ENCODE measurements at places on chromosomes 7 and 10.

- no peak for DNase-seq
Observed at GRCh38 chr7:22569586-22570321, 69.8 kb upstream of the STEAP1B start.

DNA sequence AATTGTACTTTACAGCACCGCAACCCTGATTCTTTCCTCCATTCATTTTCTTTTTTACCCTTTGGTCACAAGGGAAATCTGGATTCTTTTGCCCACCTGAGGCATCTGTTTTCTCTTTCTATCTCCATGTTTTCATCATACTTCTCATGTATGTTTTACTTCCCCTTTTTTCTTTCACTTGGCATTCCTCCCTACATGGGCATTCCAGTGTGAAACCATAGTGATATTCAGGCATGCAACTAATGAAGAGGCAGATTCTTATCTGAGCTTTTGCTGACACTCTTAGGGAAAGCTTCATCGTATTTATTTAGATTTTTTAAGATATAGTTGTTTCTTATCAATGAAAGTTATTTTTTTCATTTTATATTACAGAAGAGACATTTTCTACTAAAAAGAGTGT is 405.2 kb upstream of the TEX47 start:
- DNase-seq, result no peak

DNA sequence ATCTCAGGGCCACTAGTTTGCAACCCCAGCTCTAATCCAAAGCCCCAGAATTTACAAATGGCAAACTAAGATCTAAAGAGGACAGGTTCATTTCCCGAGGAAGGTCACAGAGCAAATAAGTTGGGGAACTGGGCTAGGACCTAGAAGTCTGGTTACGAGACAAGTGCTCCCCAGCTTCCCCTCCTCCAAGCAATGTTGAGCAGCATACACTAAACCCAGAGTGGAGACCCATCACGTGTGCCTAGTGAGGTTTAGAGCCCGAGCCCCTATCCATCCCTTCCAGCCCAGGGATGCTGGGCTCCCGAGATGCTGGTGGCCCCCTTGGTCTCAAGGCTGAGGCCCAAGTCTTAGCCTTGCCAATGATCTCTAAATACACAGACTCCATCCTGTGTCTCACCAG is 209.5 kb upstream of the ZMIZ1 start:
- DNase-seq, result no peak

GRCh38 chr10:52221923-52222322 is 92.2 kb upstream of the DKK1 start:
- DNase-seq, result no peak

DNA sequence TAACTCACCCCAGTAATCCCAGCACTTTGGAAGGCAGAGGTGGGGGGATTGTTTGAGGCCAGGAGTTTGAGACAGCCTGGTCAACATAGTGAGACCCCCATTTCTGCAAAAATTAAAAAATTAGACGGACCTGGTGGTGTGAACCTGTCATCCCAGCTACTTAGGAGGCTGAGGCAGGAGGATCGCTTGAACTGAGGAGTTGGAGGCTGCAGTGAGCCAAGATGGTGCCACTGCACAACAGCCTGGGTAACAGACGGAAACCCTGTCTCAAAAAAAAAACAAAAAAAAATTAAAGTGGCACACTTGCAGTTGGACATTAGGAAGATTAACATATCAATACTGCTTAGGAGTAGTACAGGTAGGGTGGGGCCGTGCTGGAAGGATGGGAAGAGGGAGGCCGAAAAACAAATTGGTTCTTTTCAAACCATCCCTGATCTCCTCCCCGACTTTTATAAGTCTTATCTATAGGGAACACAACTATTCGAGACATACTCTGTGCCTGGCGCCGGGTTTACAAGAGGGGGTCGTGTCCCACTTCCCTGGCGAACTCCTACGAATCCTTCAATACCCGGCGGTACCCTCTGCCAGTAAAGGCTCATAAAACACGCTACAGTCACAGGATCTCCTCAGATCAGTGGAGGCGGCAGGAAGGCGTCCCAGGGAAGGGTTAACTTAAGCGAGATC is 628 bp downstream of the TAF6 start:
- DNase-seq, result no peak

GRCh38 chr10:72746426-72747363 is 54.8 kb downstream of the MCU start:
- no peak for DNase-seq

DNA sequence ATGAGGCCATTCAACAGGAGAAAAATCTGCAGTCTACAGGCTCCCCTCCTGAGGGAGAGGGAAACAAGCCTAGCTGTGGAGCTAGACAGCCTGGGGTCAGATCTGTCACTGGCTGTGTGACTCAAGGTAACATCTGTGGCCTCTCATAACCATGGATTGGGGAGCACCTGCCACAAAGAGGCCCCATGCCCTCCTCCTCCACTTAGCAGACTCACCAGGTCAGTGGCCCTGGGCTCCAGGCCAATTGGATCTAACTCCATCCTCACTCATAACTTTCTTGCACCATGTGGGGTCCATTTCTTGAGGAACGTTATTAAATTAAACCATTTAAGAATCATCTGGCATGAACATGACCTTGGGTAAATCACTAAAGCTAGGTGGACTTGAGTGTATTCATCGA is 1.8 kb downstream of the GDF10 start:
- DNase-seq, result no peak

DNA sequence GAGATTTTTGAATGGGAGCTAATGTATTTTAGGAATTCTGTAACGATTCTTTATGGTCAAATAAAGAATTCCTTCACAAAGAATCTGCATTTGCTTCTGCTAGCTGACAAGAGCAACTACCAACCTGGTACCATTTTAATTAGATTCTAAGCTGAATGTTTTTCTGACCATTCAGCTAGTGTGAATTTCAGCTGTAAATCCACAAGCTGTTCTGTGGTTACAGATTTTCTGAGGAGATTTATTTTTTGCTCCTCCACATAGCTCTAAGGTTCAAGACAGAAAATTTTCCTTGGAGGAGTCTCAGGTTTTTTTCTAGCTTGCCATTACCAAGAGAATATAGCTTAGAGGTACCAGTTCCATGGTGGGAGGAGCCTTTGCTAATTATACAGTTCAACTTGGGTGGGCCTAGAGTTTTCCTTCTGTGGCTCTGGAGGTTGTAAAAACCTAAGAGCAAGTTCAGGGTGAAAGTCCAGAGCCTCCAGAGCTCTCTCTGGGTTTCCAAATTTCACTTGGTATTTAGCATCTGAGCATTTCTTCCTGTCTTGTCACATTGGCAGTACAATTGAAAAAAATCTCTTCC is 120.1 kb downstream of the JAZF1 start:
- no peak for DNase-seq

- DNase-seq, result no peak
Observed at GRCh38 chr7:143316492-143316891, 581 bp downstream of the CLCN1 start.

- DNase-seq, result no peak
Observed at GRCh38 chr10:91679296-91679695, 46.4 kb upstream of the PPP1R3C start.

DNA sequence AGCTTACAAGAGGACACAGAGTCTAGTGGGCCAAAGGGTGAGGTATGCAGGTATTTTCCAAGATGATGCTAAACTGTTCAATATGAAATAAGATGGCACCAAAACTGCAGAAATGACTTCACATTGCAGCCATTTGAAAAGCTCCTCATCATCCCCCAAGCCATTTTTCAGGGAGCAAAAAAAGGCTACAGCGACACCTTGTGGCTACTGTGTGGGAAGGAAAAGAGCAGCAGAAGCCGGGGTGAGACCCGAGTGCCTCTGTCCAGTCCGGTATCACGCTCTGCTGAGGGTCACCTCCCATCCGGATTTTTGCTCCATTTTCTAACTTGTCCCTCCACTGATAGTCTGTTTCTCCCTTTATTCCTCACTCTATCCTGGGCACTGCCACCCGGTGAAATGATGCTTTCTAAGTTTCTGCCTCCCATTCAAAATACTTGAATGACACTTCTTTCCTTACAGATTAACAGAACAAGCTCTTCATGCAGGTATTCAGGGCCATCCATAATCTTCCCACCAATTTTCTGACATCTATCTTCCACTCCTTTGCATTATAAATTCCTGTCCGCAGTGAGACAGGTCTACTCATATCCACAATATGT is 220.2 kb downstream of the DGKI start:
- DNase-seq, result no peak

GRCh38 chr7:155941688-155942087 is 129.4 kb upstream of the SHH start:
- DNase-seq, result no peak

GRCh38 chr10:77289790-77290189 is 347.8 kb downstream of the KCNMA1 start:
- DNase-seq, result no peak

- no peak for DNase-seq
Observed at GRCh38 chr10:20091698-20092097, 275.5 kb downstream of the PLXDC2 start.

- DNase-seq, result no peak
Observed at GRCh38 chr10:61757525-61758397, 95.0 kb downstream of the CABCOCO1 start.

- DNase-seq, result no peak
Observed at GRCh38 chr7:134866617-134867016, 87.2 kb downstream of the CALD1 start.

- no peak for DNase-seq
Observed at GRCh38 chr7:28062197-28062991, 118.2 kb downstream of the JAZF1 start.

- DNase-seq, result no peak
Observed at GRCh38 chr10:129253865-129254179, 213.2 kb upstream of the MGMT start.

DNA sequence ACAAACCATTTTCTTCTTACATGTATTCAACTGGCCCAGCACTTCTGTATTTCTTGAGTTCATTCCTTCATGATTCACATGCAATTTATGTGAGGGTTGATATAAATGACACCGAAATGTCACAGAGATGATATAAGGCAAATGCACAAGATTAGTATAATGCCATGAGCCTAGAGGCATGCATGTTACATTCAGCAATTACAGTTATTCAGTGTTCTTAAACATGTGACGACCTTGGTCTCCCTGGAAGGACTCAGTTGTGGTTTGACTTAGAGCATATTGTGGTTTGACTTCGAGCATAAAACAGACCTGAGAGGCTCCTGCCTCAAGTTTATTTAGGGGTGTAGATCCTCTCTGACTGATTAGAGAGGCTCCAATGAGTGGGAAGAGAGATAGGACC is 752.1 kb upstream of the POM121L12 start:
- DNase-seq, result no peak

GRCh38 chr10:8417631-8418030 is 363.1 kb downstream of the GATA3 start:
- no peak for DNase-seq

DNA sequence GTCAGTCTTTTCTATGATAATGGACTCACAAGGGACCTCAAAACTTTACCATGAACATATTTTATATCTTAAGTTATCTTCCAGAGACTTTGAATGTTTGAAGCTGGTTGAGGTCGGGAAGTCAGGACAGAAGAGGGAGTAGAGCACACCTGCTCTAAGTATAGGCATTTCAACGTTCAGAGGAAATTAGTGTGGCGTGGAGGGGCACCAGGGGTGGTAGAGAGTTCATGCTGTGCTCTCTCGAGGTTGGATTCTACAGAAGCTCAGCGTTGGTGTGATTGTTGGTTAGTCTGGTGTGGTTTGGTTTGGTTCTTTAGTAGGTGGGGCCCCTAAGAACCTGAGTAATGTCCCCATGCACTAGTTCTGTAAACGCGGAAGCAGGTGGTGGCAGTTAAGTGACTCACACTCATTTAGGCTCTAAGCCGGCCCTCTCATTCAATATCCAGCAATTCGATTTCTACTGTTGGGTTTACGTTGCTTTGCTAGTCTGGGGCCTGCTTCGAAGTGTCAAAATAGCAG is 19.8 kb downstream of the CNTNAP2 start:
- DNase-seq, result no peak

DNA sequence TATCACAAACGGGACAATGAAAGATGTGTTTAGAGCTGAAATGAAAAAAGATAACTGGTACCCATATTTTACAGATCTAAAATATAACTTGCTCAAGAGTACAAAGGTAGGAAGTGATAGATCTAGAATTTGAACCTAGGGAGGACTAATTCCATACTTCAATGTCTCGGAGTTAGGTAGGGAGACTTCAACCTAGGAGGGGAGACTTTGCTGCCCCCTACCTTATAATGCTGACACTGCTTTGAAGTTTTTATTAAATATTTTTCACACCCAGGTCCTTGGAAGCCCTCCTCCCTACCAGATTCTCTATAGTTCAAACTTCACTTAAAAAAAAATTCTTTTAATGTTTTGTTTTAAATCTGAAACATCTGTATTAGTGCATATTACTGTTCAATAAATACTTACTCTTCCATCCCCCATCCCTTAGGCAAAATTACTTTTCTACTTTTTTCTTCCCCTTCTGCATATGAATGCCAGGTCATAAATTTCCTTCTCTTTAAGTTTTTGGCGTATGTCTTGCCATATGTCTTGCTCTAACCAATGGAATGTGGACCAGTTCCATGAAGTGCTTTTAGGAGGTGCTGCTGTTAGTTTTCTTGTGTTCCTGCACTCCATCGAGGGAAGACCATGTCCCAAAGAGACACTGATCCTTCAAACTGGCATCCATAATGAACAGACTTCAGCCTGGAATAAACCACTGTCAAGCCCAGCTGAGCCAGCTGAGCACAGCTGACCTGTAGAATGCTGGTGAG is 57.8 kb downstream of the MICU1 start:
- DNase-seq, result no peak

GRCh38 chr10:22699976-22700375 is 14.4 kb downstream of the PIP4K2A start:
- no peak for DNase-seq

DNA sequence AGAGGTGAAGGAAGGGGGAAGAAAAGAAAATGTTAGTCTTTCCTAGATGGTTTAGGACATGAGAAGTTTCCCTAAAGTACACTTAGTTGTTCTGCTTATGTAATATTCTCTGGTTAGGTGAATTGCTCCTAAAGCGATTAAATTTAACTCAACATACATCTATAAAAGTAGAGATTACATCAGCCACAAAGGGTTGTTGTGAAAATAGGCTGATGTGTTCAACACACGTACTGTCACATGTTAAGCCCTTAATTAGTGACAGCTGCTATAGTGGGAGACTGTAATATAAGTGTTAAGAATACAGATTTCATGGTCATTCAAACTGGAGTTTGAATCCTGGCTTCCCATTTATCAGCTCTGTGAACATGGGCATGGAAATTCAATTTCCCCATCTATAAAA is 12.8 kb downstream of the HECTD2 start:
- DNase-seq, result no peak

DNA sequence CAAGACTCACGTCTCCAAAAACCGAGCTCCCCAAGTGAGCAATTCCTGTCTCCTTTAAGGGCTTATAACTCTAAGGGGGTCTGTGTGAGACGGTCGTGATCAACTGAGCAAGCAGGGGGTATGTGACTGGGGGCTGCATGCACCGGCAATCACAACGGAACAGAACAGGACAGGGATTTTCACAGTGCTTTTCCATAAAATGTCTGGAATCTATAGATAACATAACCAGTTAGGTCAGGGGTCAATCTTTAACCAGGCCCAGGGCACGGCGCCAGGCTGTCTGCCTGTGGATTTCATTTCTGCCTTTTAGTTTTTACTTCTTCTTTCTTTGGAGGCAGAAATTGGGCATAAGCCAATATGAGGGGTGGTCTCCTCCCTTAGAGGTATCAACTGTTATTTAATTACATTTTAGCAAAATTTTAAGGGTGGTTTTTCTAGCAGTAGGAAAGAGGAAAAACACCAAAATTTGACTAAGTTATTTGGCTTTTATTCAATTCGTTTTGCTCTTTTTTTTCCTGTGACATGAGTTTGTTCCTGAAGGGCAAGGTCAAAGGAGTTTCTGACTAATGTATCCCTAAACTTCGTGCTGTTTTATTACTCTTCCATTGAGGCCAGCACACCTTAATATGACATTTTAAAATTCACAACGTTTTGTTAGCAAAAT is 121.4 kb upstream of the SEC61G start:
- no peak for DNase-seq

All from C1 segment of cervical spinal cord (tissue), 14 donors.